ENCODE measurements at places on chromosomes 13 and 19.
A peak's percentile ranks its signal among the peaks of the same experiment; 100 is the strongest.

DNA sequence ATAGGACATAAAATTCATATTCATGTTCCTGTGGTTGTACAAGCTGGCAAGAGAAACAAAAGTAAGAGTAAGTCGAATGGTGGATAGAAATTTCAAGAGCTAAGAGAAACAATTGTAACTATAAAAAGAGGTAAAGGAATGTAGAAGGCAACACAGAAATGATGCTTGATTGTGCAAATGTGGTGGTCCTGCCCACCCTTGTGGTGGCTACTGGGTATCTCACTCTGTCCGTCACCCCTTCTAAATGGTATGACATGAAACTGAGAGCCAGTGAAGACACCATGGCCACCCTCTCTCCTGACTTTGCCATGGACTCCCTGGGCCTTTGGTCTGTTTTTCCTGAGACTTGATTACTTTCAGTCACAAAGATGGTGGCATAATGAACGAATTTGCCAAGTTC is 925.9 kb upstream of the SLITRK6 start:
- no peak overlapping the region for H3K27ac ChIP-seq
- H3K4me1 ChIP-seq, result no peaks in the 10 kb centered on the region
- no peak for DNase-seq
- no peaks in the 10 kb centered on the region for H3K27me3 ChIP-seq
- no peak overlapping the region for H3K4me3 ChIP-seq
- H3K36me3 ChIP-seq, result no peaks in the 10 kb centered on the region

- H3K4me1 ChIP-seq, result no peaks in the 10 kb centered on the region
- no peak for DNase-seq
- no peak overlapping the region for H3K4me3 ChIP-seq
- peaks cover 3% of the 10 kb centered on the region for H3K27me3 ChIP-seq
- H3K27ac ChIP-seq, result no peak overlapping the region
- no peaks in the 10 kb centered on the region for H3K36me3 ChIP-seq
These were observed 3.0 kb upstream of the NAA16 start for GRCh38 chr13:41307884-41308640.

DNA sequence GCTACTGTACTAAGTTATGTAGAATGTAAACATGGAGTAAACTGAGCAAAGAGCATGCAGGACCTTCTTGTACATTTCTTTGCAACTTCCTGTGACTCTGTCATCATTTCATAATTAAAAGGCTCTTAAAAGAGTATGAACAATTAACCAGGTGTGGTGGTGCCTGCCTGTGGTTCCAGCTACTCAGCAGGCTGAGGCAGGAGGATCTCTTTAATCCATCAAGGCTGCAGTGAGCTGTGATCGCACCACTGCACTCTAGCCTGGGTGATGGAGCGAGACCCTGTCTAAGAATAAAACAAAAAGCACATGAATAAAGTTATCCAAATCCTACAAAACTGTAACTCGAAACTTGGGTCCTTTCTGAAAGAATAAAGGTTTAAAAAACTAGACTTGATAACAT is 5.8 kb upstream of the SPACA7 start:
- H3K27ac ChIP-seq, result no peak overlapping the region
- no peak for DNase-seq

DNA sequence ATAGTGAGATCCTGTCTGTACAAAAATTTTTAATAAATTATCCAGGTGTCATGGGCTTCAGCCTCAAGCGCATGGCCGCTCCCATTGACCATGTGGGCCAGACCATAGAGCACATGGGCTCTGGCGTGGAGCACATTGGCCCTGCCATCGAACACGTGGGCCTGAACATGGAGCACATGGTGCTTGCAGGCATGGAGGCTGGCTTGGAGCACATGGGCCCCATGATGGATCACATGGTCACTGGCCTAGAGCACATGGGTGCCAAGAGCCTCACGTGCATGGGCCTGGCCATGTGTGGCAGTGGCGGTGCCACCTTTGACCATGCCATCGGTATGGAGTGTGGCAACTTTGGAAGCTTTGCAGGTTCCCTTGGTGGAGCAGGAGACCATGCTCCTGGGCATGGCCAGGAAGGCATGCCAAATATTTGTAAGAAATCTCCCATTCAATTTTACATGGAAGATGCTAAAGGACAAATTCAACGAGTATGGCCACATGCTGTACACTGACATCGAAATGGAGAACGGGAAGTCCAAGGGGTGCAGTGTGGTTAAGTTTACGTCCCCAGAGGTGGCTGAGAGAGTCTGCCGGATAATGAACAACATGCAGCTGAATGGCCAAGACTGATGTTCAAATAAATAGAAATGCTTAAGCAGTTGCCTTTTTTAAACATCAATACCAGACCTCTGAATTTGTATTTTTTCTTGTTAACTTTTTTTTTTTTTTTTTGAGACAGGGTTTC is 21.3 kb upstream of the SLC1A5 start:
- H3K27ac ChIP-seq, result no peak overlapping the region
- peaks cover 4% of the 10 kb centered on the region for H3K4me1 ChIP-seq
- no peaks in the 10 kb centered on the region for H3K27me3 ChIP-seq
- no peaks in the 10 kb centered on the region for H3K36me3 ChIP-seq
- no peak overlapping the region for H3K4me3 ChIP-seq

DNA sequence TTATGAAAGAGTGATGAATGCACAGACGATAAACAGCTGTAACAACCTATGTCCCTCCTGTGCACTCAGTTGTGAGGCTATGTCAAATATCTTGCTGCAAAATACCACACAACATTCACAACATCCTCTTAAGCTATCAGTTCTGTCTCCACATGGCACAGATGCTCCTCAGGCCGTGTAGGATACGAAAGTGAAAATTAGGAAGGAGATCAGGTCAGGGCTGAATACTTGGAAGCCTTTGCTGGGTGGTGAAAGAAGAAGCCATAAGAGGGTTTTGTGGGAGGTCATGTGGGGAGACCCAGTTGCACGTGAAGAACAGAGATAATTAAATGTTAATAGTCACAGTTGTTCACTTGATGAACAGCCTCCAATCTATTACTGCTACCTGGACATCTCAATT is 58.9 kb downstream of the RXFP2 start:
- no peaks in the 10 kb centered on the region for H3K4me1 ChIP-seq
- no peak for DNase-seq
- H3K27me3 ChIP-seq, result peaks cover 20% of the 10 kb centered on the region
- no peak overlapping the region for H3K4me3 ChIP-seq
- H3K36me3 ChIP-seq, result no peaks in the 10 kb centered on the region

DNA sequence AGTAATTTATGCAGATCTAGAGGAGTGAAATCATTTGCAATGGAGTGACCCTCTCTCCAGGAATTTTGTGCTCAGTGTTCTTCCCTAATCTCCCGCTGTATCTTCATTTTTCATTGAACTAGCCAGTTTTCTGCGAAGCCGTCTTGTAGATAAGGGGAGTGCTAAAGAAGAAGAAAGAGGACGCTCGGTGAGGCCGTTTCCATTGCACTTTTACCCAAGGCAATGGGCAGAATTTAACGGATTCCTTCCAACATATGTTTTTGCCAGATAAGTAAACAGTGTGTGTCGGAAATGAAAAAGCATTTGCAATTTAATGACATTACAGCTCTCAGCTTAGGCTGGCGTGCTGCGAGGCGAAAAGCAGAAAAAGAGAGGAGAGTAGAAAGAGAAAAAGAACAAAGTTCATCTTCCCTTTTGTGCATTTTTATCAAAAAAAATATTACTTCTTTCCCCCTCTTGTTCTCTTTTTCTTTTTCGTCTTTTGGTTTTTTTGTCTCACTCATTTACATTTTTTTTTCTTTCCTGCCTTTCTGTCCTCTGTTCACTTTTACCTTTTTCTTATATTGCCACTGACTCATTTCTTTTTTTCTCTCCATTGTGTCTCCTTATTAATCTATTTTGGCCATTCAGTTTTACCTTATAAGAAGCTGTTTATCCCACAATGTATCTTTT is 49.9 kb downstream of the SOX21 start:
- H3K27ac ChIP-seq, result no peak overlapping the region
- H3K4me1 ChIP-seq, result no peaks in the 10 kb centered on the region
- no peak for DNase-seq
- no peak overlapping the region for H3K4me3 ChIP-seq
- peaks cover 9% of the 10 kb centered on the region for H3K27me3 ChIP-seq

GRCh38 chr13:49996161-49996915 is 504 bp upstream of the TRIM13 start:
- peaks cover 13% of the 10 kb centered on the region for H3K36me3 ChIP-seq
- H3K4me1 ChIP-seq, result peaks cover 26% of the 10 kb centered on the region
- peak; percentile 76 for DNase-seq
- H3K4me3 ChIP-seq, result peak overlapping the region; percentile 77

DNA sequence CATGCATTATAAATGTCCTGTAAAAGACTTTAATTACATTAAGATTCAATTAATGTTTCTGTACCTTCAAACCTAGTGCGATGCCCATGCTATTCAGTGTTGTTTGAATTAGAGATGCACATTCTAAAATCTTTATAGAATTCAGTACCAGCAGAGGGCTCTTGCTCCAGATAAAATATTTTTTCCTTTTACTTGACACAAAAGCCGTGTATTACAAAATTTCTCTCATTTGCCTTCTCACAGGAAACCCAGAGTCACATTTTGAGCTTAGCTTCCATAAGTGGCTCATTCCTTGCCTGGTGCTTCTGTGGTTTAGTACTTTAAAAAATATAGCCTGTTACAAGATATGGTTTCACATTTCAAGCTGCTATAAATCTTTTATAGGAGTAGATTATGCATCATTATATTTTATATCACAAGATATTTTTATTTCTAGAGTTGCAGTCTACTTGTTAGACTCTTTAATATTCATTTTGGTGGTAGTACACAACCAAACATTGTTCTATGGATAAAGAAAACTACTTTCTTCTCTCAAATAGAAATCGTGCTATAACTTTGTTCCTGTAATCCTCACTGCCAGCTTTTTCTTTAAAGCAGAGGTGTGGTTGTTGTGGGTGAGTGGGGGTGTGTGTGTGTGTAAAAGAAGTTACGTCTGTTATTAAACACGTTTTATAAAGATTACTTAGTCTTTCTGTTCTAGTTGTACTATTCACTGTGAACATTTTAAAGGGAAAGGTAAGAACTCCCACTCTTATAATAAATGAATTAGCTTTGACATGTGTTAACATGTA is 101.4 kb downstream of the RNF17 start:
- H3K27ac ChIP-seq, result no peak overlapping the region
- no peak for DNase-seq
- peaks cover 5% of the 10 kb centered on the region for H3K27me3 ChIP-seq
- H3K4me3 ChIP-seq, result no peak overlapping the region
